ENCODE measurements at places on chromosomes 11 and 22. TPM values are rescaled to one million over a fixed set of nuclear protein-coding genes. Genes with fewer than 3 reads are reported as not detected.

The KIF18A gene
- total RNA-seq: 22.1 TPM

The PKDREJ gene
- not detected for total RNA-seq

The HEPACAM gene
- not detected for total RNA-seq

The APOA1 gene
- not detected for total RNA-seq

The TAF1D gene
- 125 TPM for total RNA-seq

The KCNJ5 gene
- total RNA-seq: not detected

The SPON1 gene
- total RNA-seq: 1.6 TPM

The RPS13 gene
- total RNA-seq: 653 TPM

The SYT12 gene
- total RNA-seq: under 0.01 TPM

The SLC43A1 gene
- total RNA-seq: 27.4 TPM

The SYTL2 gene
- 8.1 TPM for total RNA-seq

The TMPRSS6 gene
- total RNA-seq: not detected

The NXPE4 gene
- not detected for total RNA-seq

The RASD2 gene
- total RNA-seq: not detected

The OR52I1 gene
- total RNA-seq: not detected

The NLRP14 gene
- 0.20 TPM for total RNA-seq

The OR56A4 gene
- total RNA-seq: not detected

The TENM4 gene
- total RNA-seq: 5.9 TPM

The GAB4 gene
- not detected for total RNA-seq

The OR51E2 gene
- not detected for total RNA-seq

The GDPD4 gene
- total RNA-seq: not detected

The MMP12 gene
- 0.59 TPM for total RNA-seq

The UBQLNL gene
- total RNA-seq: not detected

All from subcutaneous preadipocyte (primary cell).